ENCODE measurements at places on chromosomes 2 and 18. TPM values are rescaled to one million over a fixed set of nuclear protein-coding genes. Genes with fewer than 3 reads are reported as not detected.

The HOXD11 gene
- 0.29 TPM for total RNA-seq

The SDC1 gene
- total RNA-seq = 0.66 TPM

The TOGARAM2 gene
- 0.78 TPM for total RNA-seq

The TMEM247 gene
- total RNA-seq = not detected

The KCNE4 gene
- total RNA-seq = 10.9 TPM

The COLEC11 gene
- total RNA-seq = 1.4 TPM

The IMPACT gene
- 28.2 TPM for total RNA-seq

The IL37 gene
- total RNA-seq = not detected

The SPATA3 gene
- total RNA-seq = not detected

The SFT2D3 gene
- total RNA-seq = 4.9 TPM

The GDF7 gene
- 15.9 TPM for total RNA-seq

The RAB17 gene
- 4.5 TPM for total RNA-seq

The DNAJC5G gene
- not detected for total RNA-seq

The C2orf92 gene
- total RNA-seq = 10.3 TPM

The CXCR1 gene
- total RNA-seq = 3.5 TPM
